ENCODE measurements at places on chromosomes 6 and 20.

DNA sequence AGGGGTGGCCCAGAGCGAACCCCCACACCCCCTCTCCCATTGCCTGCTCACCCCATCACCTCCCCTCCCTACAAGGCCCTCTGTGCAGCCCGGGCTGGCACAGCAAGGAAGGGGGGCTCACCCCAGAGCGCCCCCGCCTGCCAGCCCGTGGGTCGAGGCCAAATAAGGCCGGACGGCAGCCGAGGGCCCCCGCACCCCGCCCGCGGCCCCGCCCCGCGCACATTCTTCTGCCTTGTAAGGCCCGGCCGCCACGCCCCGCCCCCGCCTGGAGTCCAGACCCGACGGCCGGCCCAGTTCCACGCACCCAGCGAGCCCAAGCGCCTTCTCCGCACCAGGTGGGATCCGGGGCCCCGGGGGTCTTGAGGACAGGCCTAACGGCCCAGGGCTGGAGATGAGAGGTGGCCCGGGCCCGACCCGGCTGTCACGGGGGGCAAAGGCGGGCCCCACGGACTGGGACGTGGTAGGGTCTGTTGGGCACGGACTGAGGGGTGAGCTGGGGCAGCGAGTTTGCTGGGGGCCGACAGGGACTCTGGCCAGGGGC is at the start of gene MYL9:
Gene MYL9, plus strand, starts transcription at position 293 of the 541 bp plus-strand sequence. CDS start 3,366 bp downstream, outside the sequence.
- no peak for DNase-seq

DNA sequence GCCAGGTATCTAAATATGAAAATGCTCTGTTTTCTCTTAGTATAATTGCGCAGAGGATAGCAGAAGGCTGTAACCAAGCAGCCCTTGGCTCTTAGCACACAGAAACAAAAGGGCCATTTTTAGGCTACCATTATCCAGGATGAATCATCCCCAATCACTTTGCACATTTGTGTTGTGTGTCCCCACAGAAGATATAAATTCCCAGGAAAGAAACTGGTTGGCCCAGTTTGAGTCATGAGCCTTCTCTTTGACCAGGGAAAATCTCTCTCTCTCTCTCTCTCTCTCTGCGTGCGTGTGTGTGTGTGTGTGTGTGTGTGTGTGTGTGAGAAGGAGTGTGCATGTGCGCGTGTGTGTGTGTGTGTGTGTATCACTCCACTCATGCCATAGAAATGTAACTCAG is 178.5 kb downstream of the FRK start:
- DNase-seq = no peak

DNA sequence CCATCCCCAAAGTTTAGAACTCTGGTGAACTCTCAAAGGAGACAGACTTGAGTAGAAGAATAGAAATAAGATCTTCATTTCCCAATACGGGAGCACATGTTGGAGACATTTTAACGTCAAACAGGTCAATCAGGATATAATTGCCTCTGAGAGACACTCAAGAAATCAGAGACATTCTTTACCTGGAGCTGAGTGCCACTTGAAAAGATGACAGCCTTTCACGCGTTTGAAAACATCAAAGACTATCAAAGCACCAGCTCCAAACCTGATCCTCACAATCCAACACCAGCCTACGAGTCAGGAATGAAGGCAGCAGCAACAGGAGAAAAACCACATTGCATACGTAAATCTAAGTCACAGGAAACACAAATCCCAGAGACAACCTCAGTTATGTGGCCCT is 571.5 kb upstream of the CDH4 start:
- no peak for DNase-seq

- DNase-seq = no peak
Measured at GRCh38 chr6:148825492-148825891, 78.7 kb downstream of the UST start.

- DNase-seq = no peak
Measured at GRCh38 chr6:33241968-33242367, 29.7 kb downstream of the VPS52 start.

- DNase-seq = no peak
Measured at GRCh38 chr6:30450909-30451841, 38.1 kb upstream of the HLA-E start.

GRCh38 chr6:45611491-45611890 is 233.8 kb upstream of the SUPT3H start:
- no peak for DNase-seq

DNA sequence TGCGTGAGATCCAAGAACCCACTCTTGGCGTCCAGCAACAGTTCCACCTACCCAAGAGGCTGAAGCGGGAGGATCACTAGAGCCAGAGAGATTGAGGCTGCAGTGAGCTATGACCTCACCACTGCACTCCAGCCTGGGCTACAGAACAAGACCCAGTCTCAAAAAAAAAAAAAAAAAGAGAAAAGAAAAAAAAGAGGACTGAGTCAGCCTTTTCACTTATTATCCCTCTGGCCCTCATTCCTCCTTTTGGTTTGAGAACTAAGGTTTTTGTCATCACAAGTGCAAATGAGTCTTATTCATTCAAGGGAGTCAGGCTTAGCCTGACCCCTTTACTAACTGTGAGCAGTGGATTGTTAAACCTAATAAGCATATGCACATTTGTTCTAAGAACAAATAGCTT is 37.9 kb upstream of the JARID2 start:
- no peak for DNase-seq

DNA sequence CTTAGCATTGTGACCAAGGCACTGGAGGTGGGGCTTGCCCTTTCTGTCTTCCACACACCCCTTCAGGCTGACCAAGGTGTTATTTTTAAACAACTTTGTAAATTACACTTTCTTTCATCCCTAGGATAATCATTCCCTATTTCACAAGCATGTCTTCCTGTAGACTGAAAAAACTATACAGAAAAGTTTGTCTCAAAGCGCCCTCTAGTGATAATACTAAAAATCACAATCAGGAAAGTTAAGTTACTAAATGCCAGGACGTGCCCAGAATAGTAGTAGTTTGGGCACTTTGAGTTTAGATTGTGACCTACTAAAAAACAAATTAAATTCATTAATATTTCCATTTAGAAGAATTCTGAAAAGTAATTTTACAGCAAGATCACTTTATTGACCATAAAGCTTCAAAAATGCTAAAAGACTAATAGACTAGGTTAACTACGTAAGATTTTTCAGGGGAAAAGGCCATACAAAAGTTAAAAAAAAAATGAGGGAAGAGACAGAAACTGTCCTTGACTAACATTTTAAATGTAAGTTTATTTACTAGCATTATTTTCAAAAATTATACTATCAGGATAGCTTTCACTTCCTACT is 123.3 kb upstream of the DUSP22 start:
- DNase-seq = no peak

GRCh38 chr6:164206807-164207423 is 792.4 kb downstream of the QKI start:
- no peak for DNase-seq

DNA sequence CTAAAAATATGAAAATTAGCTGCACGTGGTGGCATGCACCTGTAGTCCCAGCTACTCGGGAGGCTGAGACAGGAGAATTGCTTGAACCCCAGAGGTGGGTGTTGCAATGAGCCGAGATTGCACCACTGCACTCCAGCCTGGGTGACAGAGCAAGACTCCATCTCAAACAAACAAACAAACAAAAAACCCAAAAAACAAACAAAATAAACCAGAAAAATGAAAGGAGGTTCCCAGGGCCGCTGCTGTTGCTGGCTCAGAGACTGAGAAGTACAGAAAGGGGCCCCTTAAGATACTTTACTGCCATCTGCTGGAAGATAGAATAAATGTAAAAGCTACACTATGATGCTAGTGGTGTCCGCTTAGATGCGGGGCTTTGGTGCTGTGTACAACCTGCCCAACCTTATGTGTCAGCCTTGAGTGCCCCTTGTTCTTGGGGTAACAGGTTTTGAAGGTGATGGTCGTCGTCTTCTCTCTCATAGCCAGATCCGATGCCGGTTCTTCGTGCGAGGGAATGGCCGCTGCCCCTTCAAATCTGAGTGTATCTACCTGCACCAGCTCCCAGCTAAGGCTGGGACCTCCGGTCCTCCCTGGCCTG is 2.8 kb upstream of the FANCE start:
- DNase-seq = no peak

DNA sequence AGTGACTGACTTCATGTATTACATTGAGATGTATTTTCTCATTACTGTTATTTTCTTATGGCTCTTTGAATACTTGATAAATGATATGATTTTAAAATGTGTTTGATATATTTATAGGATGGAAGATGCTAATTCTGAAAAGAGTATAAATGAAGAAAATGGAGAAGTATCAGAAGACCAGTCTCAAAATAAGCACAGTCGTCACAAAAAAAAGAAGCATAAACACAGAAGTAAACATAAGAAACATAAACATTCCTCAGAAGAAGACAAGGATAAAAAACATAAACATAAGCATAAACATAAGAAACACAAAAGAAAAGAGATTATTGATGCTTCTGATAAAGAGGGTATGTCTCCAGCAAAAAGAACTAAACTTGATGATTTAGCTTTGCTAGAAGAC is 47.5 kb downstream of the FAM217A start:
- no peak for DNase-seq

All from stimulated activated CD8-positive, alpha-beta memory T cell treated with anti-CD3 and anti-CD28 coated beads, Interleukin-4, amount 100 ng/mL, for 24 hours (primary cell).